ENCODE measurements at places on chromosomes 11 and 22.
A peak's percentile ranks its signal among the peaks of the same experiment; 100 is the strongest.

GRCh38 chr11:117843666-117844484 is 19.3 kb upstream of the FXYD2 start:
- ATAC-seq, result peak; percentile 66

DNA sequence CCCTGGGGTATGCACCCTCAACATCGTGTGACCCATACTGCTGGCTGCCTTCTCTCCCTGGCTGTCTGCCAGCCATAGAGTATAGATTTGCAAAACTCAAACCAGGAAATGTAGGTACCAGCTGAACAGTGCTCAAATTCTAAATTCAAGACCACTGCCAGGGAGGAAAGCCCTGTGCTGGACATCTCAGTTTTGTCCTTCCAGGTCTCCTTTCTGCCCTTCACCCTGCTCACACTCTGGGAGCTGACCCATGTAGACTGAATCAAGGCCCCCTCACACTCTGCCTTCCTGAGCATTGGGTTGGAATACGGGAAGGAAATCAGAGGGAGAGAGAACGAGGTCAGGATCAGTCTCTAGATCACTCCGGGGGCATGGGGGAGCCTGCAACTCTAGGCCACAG is 12.4 kb upstream of the DRD2 start:
- ATAC-seq, result no peak

DNA sequence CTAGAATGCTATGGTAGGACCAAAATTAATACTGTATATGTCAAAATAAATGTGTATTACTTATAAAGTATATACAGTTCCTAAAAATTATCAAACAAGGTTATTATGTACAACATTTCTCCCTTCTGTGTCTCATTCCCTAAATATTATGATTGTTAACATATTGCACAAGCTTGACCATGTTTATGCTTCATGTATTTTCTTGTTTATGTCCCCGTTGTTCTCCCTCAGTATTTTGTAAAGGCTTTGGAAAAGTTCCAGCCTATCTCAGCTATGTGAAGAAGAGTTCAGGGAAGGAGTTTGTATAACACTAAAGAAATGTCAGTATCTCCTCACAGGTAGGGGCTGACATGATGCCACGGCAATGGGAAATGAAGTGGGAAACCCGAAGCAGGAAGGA is 19.6 kb downstream of the ADM start:
- ATAC-seq, result no peak

- no peak for ATAC-seq
Observed at GRCh38 chr11:60396799-60397198, 540 bp downstream of the MS4A14 start.

- no peak for ATAC-seq
Observed at GRCh38 chr11:41306431-41306830, 153.0 kb downstream of the LRRC4C start.

DNA sequence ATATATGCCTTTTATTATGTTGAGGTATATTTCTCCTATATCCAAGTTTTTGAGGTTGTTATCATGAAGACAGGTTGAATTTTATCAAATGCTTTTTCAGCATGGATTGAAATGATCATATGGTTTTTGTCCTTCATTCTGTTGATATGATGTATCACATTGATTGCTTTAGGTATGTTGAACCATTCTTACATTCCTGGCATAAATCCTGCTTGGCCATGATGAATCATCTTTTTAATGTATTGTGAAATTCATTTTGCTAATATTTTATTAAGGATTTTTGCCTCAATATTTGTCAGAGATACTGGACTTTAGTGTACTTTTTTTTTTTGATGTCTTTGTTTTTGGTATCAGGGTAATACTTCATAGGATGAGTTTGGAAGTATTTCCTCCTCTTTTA is 283.8 kb upstream of the C11orf87 start:
- no peak for ATAC-seq

- ATAC-seq, result peak; percentile 68
Observed at GRCh38 chr11:17012712-17013547, 1.3 kb downstream of the PLEKHA7 start.

- peak; percentile 85 for ATAC-seq
Observed at GRCh38 chr11:115623021-115623451, 118.8 kb upstream of the CADM1 start.

DNA sequence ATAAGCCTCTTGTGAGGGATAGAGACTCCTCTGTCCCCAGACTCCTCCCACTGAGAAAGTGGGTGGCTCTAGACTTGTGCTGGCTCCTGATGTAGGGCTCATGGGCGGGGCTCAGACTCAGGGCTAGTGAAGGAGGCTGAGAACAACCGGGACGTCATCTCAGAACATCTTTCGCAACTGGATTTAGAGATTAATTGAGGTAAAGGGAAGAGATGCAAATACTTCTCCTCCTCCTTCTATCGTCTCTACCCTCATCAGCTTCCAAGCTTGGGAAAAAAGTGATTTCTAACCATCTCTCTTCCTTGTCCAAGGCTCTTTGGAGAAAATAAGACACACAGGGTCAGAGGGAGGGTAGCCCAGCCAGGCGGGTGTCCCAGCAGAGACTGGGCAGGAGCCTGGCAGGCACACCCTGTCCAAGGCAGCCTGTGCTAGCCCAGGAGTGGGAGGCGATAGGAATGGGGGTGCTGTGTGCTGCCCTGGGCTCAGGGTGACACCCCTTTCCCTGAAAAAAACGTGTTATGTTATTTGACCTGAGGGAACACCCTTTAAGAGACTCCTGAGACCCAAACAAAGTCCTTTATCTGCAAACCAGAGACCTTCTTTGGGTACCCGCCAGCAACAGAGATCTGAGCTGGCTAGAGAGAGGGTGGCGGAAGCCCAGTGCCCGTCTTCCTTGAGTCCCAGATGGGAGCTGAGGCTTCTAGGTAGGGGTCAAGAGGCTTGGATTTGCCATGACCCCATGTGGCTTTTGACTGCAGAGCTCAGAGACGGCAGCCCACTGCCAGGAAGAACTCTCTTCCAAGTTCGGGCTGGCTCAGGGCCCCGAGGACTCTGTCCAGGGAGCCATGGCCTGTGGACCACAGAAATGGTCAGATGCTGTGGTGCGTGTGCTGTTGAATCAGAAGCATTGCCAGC is 160.9 kb downstream of the ADAMTS15 start:
- ATAC-seq, result peak; percentile 89

DNA sequence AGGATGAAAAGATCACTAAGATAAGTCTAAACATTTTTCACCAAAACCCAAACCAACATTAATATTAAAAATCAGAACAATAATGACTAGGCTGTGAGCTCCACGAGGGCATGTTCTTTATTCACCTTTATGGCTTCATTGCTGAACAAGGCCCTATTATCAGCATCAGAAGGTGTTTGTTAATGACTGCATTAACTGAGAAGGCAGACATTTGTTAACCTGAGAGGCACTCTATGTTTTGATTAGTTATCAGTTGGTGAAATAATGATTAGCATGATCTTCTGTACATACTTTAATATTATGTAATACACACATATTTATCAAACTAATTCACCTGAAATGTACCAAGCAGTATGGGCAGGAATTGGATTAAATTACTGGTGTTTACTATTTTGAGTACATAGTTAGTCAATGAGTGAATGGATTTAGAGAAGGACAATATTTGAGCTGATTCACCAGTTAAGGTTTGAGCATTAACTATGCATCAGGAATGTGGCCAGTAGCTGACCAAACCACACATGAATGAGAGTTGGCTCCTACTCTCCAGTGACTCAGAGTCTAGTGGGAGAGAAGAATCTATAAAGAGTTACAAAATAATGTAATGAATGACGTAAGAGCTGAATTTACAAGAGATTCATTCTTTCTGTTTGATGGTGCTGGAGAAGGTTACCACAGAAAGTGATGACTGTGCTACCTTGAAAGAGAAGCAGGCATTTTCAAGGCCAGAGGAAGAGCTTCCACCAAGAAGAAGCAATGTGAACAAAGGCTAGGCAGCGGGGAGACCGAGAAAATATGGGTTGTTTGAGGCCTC is 6.7 kb downstream of the IL18 start:
- peak; percentile 88 for ATAC-seq

- ATAC-seq, result no peak
Observed at GRCh38 chr11:123525511-123525918, 95.4 kb downstream of the GRAMD1B start.

- ATAC-seq, result peak; percentile 51
Observed at GRCh38 chr22:37484480-37485394, 1.4 kb downstream of the MFNG start.

GRCh38 chr11:48384670-48385069 is 18.4 kb upstream of the OR4C5 start:
- no peak for ATAC-seq

- no peak for ATAC-seq
Observed at GRCh38 chr11:67167719-67168118, 48.7 kb downstream of the KDM2A start.

GRCh38 chr11:91996526-91996925 is 228.1 kb upstream of the FAT3 start:
- ATAC-seq, result no peak

GRCh38 chr22:40797427-40797826 is 21.7 kb downstream of the SLC25A17 start:
- ATAC-seq, result no peak

- peak; percentile 75 for ATAC-seq
Observed at GRCh38 chr22:41596776-41597634, 7.4 kb upstream of the PMM1 start.

GRCh38 chr11:66112601-66113499 is 42.8 kb downstream of the PACS1 start:
- no peak for ATAC-seq

GRCh38 chr11:94338651-94339050 is 34.3 kb downstream of the IZUMO1R start:
- ATAC-seq, result no peak

- ATAC-seq, result no peak
Observed at GRCh38 chr22:47111626-47112581, 349.5 kb downstream of the TBC1D22A start.

GRCh38 chr11:35524780-35525179 is 636 bp downstream of the PAMR1 start:
- ATAC-seq, result no peak

DNA sequence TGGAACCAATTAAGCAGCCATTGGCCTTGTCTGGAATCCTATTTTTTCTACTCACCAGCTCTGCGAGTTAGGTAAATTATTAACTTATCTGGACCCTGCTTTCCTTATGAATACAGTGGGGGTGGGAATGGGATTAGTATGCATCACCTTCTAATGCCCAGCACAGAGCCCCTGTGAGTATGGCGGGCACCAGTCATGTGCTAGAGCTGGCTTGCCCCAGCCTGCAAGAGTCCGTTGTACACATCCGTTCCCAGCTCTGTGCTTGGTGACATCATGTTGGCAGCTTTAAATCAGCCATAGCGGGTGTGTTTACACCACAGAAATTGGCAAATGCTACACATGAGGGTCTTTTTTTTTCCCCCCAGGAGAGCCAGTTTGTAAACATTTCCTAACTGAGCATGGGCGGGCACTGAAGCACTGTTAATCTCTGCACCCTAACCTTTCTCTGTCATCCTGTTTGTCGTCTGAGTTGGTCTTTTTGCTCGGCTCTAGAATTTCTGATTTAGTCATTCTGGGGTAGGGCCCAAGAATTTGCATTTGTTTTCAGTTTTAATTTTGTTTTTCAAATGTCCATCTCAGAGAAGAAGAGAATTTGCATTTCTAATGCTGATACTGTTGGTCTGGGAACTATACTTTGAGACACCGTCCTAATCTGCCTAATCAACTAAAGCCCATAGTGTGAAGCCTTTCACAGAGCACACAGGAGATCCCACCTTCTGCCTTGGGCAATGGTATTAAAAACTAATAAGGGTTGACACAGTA is 130.3 kb upstream of the TBCEL start:
- ATAC-seq, result no peak

DNA sequence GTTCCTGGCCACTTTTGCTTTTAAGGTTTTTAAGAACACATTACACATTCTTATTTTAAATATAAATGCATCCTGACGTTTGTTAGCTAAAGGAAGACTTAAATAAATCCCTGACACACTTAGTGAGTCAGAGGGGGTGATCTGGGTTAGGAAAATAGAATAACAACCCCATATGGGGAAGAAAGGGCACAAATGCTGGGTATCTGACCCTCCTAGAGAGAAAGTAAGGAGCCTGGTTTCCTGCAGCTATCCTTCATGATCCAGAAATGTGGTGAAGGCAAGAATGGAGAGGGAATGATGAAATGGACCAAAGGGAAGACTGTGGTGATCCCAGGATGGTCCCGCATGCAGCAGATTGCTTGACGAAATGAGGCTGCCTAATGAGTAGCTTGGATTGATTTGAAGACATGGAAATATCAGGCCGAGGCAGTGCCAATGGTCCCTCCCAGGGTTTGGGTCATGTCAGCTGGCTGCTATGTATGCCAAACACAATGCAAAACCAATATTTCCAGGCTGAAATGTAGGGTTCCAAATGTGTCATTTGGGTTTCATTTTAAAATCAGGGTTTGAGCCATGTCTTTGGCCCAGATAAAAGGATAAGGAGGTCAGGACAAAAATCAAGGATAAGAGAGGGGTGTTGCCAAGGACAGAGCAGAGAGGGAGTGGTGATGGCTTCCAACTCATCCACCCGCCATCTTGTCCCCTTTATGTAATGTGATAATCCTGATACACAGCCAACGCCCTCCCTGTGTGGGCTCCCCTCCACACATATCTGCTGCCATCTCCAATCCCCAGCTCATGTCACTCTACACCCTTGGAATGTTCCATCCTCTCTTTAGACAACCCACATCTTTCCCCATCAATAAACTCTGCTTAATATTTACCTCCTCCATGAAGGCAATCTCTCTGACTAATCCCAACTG is 135.1 kb upstream of the PITPNB start:
- no peak for ATAC-seq

GRCh38 chr22:39240831-39241793 is 3.7 kb downstream of the PDGFB start:
- ATAC-seq, result peak; percentile 21

GRCh38 chr11:16876053-16876752 is 137.8 kb downstream of the C11orf58 start:
- no peak for ATAC-seq

DNA sequence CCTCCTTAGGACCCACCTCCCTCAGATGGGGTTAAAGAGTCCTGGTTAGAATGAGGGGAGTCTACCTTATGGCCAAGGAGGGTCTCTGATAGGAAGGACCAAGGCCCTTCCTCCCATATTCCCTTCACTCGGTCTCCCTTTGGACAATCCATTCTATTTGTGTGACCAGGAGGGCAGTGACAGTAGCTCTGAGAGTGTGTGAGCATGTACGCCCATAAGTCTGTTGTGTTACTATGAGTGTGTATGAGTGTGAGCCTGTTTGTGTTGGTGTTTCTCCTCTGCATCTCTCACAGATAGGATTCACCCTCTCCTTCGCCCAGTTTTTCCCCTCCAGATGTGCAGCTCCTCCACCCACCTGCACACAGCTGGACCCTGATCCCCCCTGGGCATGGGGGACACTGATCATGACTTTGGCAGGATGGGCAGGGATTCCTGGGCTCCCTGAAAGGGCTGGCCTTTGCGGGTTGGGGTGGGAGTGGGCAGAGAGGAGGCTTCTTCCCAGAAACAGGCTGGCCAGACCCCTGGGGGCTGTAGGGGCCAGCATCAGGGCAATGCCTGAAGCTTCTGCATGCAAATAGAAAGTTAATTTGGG is 14.5 kb downstream of the PHLDB1 start:
- no peak for ATAC-seq

DNA sequence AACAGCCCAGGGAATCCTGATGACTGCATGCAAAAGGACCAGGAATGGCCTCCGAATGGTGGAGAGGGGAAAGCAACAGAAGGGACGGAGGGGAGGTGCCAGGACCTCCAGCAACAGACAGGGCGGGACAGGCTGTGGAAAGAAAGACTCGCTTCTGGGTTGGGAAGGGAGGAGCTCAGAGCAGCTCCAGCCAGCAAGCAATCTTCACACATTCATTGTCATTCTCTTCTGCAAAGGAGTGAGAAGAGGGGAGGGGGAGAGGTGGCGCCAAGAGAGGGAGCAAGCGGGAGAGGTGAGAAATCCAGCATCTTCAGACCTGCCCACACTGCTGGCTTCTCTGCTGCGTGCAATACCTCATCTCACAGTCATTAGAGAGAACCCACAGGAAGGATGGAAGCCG is 509.0 kb downstream of the BUD13 start:
- no peak for ATAC-seq

- no peak for ATAC-seq
Observed at GRCh38 chr11:70662691-70663098, 264.4 kb downstream of the CTTN start.

All from gastroesophageal sphincter (tissue), 4 donors.